ENCODE measurements at places on chromosomes 5 and 9. TPM values are rescaled to one million over a fixed set of nuclear protein-coding genes. Genes with fewer than 3 reads are reported as not detected.

GRCh38 chr9:37746448-37747270 lies 6.9 kb upstream of the TRMT10B start:
- DNase-seq, result no peak

- DNase-seq, result no peak
Measured at GRCh38 chr5:103951776-103952175, 389.2 kb upstream of the NUDT12 start.

DNA sequence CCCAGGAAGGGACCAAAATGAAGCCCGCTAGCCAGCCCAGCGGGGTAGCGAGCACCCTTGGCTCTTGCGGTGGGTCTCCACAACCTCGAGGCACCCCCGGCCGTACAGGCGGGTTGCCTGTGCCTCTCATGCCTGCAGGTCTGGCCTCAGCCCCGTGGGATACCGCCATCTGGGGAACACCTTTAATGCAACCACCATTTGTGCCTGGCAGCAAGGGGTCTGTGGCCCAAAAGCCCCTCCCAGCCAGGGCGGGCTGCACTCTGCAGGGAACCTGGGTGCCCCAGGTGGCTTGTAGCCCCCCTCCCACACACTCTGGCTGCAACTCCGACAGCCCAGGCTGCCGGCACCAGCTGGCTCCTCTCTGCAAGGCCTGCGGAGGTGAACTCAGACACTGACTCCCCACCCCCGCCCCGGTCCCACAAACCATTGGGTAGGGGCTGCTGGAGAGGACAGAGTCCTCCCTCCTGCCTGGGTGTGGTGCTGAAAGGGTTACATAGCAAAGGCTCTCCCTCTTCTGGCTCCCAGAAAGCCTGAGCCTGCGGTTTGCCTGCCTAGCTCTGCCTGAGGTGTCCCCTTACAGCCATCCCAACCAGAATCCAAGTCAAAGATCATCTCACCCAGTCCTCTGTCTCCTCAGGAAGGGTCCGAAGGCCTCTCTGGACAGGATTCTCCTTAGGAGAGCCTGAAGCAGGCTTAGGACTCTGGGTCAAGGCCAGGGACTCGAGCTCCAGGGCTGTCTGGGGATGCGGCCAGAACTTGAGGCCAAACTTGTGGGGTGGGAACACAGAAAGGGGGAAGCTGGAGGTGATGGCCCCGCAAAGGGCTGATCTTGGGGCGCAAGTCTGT lies 109.4 kb downstream of the PSD2 start:
- no peak for DNase-seq

Gene IFNA21
- 0.02 TPM for polyA plus RNA-seq

GRCh38 chr5:41908374-41909079 lies 4.4 kb downstream of the RIMOC1 start:
- no peak for DNase-seq

Gene LEAP2
- polyA plus RNA-seq, result 4.4 TPM

DNA sequence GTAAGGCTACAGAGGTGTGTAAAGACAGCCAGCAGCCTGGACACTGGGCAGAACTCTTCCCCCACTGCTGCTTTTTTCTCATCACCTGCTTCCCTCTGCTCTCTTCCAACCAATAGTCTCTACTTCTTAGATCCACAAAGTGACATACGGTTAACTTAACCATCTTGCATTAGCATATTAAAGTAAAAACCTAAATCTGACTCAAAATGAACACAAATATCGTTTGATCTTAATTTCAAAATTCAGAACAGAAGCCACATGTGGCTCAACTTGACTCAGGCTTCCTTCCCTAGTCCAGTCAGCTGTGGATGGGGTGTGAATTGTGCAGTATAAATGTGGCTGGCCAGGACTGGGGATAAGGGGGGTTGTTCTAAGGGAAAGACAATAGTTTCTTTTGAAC lies 114.3 kb downstream of the STARD4 start:
- no peak for DNase-seq
